ENCODE measurements at places on chromosomes 4 and X. TPM values are rescaled to one million over a fixed set of nuclear protein-coding genes. Genes with fewer than 3 reads are reported as not detected.
A peak's percentile ranks its signal among the peaks of the same experiment; 100 is the strongest.

DCAF4L1 gene
- 0.19 TPM for total RNA-seq

GRCh38 chrX:25105221-25105620, 89.5 kb upstream of the ARX start:
- H3K27me3 ChIP-seq = no peaks in the 10 kb centered on the region
- no peak overlapping the region for H3K27ac ChIP-seq
- no peaks in the 10 kb centered on the region for H3K4me1 ChIP-seq
- no peak overlapping the region for H3K4me3 ChIP-seq

CDX4 gene
- not detected for total RNA-seq

GRCh38 chr4:52049266-52049665, 1.8 kb upstream of the SPATA18 start:
- H3K4me3 ChIP-seq = no peak overlapping the region
- H3K27ac ChIP-seq = no peak overlapping the region
- H3K36me3 ChIP-seq = no peaks in the 10 kb centered on the region
- DNase-seq = no peak

ETDC gene
- total RNA-seq = not detected

COL4A6 gene
- not detected for total RNA-seq

DNA sequence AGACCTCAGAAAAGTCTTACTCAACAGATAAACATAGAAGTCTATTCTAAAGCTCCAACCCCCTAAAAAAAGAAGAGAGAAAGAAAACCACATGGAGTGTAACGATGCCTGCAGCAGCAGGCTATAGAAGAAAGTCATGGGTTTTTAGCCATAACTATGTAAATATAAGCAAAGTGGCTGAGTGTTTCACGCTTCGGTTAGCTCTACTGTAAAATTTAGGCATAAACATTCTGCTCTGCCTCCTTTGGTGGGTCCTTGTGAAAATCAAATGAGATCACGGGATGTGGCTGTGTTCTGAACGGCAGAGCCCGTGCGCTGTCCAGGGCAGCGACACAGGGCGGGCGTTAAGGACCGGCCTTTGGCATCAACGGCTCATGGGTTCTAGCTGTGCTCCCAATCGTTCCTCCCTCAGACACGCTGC, 78.4 kb downstream of the IRF2 start:
- H3K36me3 ChIP-seq = peaks cover 74% of the 10 kb centered on the region
- H3K4me3 ChIP-seq = no peak overlapping the region
- H3K27me3 ChIP-seq = no peaks in the 10 kb centered on the region
- DNase-seq = peak; percentile 87
- H3K27ac ChIP-seq = peak overlapping the region; percentile 9

ARAP2 gene
- 88.0 TPM for total RNA-seq

SSX2B gene
- total RNA-seq = not detected

DNA sequence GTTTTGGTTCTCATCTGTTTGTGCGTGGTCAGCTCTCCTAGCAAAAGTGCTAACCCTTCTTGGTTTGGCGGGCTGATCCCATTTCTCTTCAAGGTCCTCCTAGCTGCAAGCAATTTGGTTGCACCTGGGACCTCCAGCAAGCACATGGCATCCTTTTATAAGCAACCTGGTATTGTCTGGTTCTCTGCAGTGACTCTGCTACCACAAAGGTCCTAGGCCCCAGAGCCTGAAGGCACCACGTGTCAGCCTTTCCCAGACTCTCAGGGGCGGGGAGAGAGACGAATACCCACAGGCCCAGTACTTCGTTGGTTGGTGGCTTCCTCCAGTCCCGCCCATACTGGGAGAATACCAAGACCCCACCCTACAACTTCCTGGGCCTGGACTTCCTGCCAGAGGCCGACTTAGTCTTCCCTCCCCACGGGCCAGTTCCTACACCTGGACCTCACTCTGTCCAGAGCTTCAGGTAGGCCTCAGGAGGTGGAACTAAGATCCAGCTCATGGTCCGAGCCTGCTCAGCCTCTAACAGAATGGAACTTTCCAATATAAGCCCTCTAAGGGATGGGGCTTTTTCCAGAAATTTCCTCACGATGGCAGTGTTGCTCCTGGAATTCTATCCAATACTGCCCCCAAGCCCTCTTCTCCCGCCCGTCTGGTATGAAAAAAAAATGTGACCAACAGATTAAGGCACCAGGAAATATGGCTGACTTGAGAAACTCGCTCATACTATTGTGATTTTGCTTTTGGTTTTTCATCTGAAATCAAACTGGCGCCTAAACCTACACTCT, 192.5 kb upstream of the STK26 start:
- H3K27me3 ChIP-seq = no peaks in the 10 kb centered on the region
- peak; percentile 75 for DNase-seq

All from B cell (primary cell).